ENCODE measurements at places on chromosomes 7 and 10. TPM values are rescaled to one million over a fixed set of nuclear protein-coding genes. Genes with fewer than 3 reads are reported as not detected.
A peak's percentile ranks its signal among the peaks of the same experiment; 100 is the strongest.

Gene AUTS2
- 148 TPM for total RNA-seq

Gene EGFR
- total RNA-seq, result 2.3 TPM

Gene CFAP70
- total RNA-seq, result 0.84 TPM

Gene CYP26C1
- total RNA-seq, result 0.37 TPM

Gene ASB4
- 0.21 TPM for total RNA-seq

GRCh38 chr7:30285536-30286284, 1.3 kb downstream of the ZNRF2 start:
- H3K27ac ChIP-seq, result no peak overlapping the region
- H3K4me3 ChIP-seq, result peak overlapping the region; percentile 95
- peaks cover 25% of the 10 kb centered on the region for H3K27me3 ChIP-seq
- DNase-seq, result peak; percentile 14

DNA sequence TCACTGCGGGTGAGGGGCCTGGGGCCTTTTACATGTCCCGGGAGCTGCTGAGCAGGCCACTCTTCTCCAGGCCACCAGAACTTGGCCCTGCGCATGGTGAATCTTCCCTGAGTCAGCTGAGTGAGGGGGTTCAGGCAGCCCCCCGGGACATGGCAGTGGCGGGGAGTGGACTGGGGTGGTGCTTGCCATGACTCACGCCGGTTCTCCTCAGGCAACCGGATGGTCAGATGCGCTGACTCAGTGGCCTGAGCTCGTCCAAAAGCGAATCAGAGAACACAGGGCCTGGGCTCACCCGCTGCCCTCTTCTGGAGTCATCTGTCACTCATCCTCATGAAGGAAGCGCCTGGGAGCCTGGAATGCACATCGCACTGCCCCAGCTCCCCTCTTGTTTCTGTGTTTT, 33.5 kb downstream of the HTRA1 start:
- H3K4me1 ChIP-seq, result peaks cover 14% of the 10 kb centered on the region
- no peak for DNase-seq
- no peaks in the 10 kb centered on the region for H3K36me3 ChIP-seq
- H3K27ac ChIP-seq, result no peak overlapping the region
- no peak overlapping the region for H3K4me3 ChIP-seq
- H3K27me3 ChIP-seq, result no peaks in the 10 kb centered on the region

GRCh38 chr10:15084502-15084922, 4.1 kb downstream of the ACBD7 start:
- peaks cover 2% of the 10 kb centered on the region for H3K36me3 ChIP-seq
- H3K4me1 ChIP-seq, result peaks cover 9% of the 10 kb centered on the region
- no peak for DNase-seq

GRCh38 chr10:112303528-112303927, 20.3 kb downstream of the TECTB start:
- H3K4me1 ChIP-seq, result no peaks in the 10 kb centered on the region
- DNase-seq, result no peak
- no peak overlapping the region for H3K27ac ChIP-seq
- no peaks in the 10 kb centered on the region for H3K27me3 ChIP-seq
- H3K36me3 ChIP-seq, result no peaks in the 10 kb centered on the region

DNA sequence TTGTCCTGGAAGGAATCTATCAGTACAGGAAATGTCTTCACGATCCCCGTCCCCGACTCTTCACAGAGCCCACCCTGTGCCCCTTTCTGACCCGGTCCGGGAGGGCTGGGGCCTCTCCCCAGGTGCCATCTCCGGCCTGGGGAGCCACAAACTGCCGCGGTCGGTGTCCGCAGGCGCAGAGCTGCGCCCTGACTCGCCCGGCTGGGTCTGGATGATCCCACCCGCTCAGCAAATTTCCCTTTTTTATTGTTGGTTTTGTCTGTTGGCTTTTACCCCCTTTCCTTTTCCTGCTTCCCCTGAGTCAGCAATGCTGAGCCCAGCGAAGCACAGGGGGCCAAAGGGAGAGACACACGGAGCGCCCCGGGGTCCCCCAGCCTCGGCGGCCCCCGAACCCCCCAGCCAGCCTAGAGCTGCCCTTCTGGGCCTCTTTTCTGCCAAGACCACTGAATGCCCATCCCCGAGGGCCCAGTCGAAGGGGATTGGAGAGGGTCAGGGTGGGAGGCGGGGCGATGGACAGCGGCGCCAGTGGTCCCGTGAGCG, 30.9 kb downstream of the LEP start:
- no peaks in the 10 kb centered on the region for H3K36me3 ChIP-seq
- no peak overlapping the region for H3K4me3 ChIP-seq
- no peaks in the 10 kb centered on the region for H3K27me3 ChIP-seq
- H3K4me1 ChIP-seq, result peaks cover 9% of the 10 kb centered on the region

DNA sequence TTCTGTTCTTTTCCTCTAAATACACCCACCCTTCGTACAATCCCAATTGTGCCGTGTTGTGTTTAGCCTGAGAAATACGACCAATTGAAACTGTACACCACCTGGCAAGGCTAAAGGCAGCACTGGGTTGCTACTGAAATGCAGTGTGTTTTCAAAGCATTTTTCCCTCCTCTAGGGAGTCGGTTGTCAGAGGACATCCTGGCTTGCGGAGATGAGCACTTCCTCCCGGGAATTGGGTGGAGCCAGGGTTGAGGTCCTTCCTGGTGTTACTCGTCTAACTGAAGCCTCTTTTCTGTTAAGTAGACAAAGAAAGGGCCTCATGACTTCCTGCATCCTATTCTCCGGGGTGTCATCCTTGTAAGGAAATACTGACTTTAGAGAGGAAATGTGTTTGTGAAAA, 133.5 kb downstream of the MTPAP start:
- DNase-seq, result no peak
- H3K27ac ChIP-seq, result peak overlapping the region; percentile 57
- H3K36me3 ChIP-seq, result no peaks in the 10 kb centered on the region
- H3K27me3 ChIP-seq, result no peaks in the 10 kb centered on the region

DNA sequence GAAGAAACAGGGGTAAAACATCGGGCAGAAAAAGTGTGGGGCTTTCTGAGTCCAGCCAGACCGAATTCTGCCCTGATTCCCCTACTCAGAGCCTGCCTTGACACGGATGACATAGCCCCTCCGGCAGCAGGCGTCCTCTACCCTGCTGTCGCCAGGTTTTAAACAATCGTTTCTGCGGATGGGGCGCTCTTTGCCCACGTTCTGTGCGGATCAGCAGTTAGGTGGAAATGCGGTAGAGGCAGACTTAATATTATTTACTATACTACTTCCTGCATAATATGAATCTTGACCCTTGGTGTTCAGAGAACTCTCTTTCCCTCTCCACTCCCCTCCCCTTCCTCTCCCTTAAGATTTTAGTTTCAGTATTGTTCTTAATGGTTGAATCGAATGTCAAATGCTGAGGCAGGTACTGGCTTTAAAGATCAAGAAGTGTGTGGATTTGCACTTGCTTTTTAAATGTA, 2.4 kb downstream of the GATA3 start:
- H3K36me3 ChIP-seq, result peaks cover 2% of the 10 kb centered on the region
- DNase-seq, result no peak
- H3K4me3 ChIP-seq, result peak overlapping the region; percentile 80
- peaks cover 97% of the 10 kb centered on the region for H3K27me3 ChIP-seq
- peaks cover 26% of the 10 kb centered on the region for H3K4me1 ChIP-seq
- no peak overlapping the region for H3K27ac ChIP-seq

GRCh38 chr10:71580926-71581325, 138.7 kb downstream of the C10orf105 start:
- no peaks in the 10 kb centered on the region for H3K27me3 ChIP-seq
- no peak overlapping the region for H3K27ac ChIP-seq
- H3K36me3 ChIP-seq, result no peaks in the 10 kb centered on the region
- peaks cover 7% of the 10 kb centered on the region for H3K4me1 ChIP-seq
- H3K4me3 ChIP-seq, result no peak overlapping the region
- DNase-seq, result no peak

- no peak overlapping the region for H3K4me3 ChIP-seq
- no peaks in the 10 kb centered on the region for H3K36me3 ChIP-seq
- H3K27ac ChIP-seq, result no peak overlapping the region
- no peaks in the 10 kb centered on the region for H3K27me3 ChIP-seq
- DNase-seq, result no peak
- no peaks in the 10 kb centered on the region for H3K4me1 ChIP-seq
These were observed 316.1 kb downstream of the ADRA2A start for GRCh38 chr10:111392910-111393309.

DNA sequence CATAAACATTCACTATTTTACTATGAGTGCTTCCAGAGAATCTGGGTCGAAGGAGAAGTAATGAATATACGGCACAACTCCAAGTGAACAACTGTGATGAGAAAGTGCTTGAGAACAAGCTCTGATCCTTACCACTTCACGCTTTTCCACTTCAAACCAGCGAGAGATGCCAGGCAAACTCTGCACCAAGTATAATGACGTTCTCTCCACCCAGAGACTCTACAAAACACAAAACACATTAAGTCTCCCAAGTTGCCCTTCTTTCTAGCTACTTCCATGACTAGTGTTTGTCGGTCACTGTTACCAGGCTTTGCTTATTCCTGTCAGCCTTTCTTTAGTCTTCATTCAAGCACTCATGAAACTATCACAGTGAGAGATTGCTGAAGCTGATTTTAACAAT, 193.1 kb upstream of the IMMP2L start:
- H3K4me1 ChIP-seq, result peaks cover 17% of the 10 kb centered on the region
- no peaks in the 10 kb centered on the region for H3K36me3 ChIP-seq
- no peaks in the 10 kb centered on the region for H3K27me3 ChIP-seq
- no peak for DNase-seq

Measured in neural crest cell (in vitro differentiated cells).